Activated CD4-positive, alpha-beta T cell treated with anti-CD3 and anti-CD28 coated beads for 36 hours (primary cell): ENCODE measurements at places on chromosomes 1 and 21. TPM values are rescaled to one million over a fixed set of nuclear protein-coding genes. Genes with fewer than 3 reads are reported as not detected.

Gene TRAF3IP3
- total RNA-seq: 136 TPM

Gene FMO1
- not detected for total RNA-seq

DNA sequence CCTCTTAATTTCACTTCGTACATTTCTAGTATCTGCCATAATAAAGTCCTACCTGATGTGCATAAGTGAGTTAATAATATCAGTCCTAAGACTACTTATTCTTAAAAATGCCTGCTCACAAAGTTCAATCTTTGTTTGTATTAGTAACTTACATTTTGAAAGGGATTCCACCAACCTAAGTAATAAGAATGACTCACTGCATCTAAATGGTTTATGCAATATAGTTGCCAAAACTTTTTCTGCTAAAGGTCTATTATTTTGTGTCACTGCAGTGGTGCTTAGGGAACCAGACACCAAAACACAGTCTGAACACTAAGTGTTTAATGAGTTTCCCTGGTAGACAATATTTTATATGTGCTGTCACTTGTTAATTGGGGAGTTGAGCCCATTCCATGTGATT lies 1.8 kb downstream of the ZNF669 start:
- peak overlapping the region; percentile 44 for H3K4me3 ChIP-seq
- H3K27me3 ChIP-seq: peaks cover 6% of the 10 kb centered on the region
- peaks cover 19% of the 10 kb centered on the region for H3K4me1 ChIP-seq
- DNase-seq: no peak
- H3K27ac ChIP-seq: no peak overlapping the region

DNA sequence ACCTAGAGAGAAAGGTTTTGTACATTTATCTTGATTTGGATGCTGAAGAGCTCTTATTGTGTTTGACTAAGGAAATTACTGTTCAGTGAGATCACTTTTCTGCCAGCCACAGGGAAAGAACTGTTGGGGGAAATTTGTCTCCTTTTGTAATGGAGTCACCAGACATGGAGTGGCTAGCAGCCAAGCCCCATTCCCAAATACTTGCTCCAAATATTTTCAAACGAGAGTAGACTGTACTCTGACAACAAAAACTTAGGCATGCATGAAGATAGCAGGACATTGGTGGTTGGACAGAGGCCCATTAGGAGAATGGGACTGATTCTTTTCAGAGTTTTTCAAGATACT lies 21.1 kb downstream of the IPO9 start:
- H3K4me3 ChIP-seq: no peak overlapping the region
- no peak overlapping the region for H3K27ac ChIP-seq
- peaks cover 15% of the 10 kb centered on the region for H3K4me1 ChIP-seq
- no peaks in the 10 kb centered on the region for H3K27me3 ChIP-seq

DNA sequence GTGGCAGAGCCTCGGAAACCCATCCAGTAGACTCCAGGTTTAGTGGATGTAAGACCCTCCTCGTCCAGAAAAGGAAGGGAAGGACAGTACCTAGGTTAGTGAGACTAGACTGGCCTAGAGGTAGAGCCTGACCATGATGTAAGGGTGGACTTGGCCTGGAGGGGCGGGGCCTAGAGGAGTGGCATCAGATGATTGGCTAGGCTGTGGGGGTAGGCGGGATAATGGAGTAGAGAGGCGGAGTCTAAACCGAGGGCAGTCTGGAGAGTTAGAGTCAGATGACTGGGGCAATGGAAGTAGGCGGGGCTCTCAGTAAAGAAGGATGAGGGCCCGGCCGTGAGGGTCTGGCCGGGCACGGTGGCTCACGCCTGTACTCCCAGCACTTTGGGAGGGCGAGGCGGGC lies 70.1 kb downstream of the EPHB2 start:
- peaks cover 15% of the 10 kb centered on the region for H3K27me3 ChIP-seq
- no peak overlapping the region for H3K4me3 ChIP-seq
- H3K27ac ChIP-seq: no peak overlapping the region
- H3K36me3 ChIP-seq: no peaks in the 10 kb centered on the region
- H3K4me1 ChIP-seq: no peaks in the 10 kb centered on the region

Gene GPR61
- total RNA-seq: 0.34 TPM

DNA sequence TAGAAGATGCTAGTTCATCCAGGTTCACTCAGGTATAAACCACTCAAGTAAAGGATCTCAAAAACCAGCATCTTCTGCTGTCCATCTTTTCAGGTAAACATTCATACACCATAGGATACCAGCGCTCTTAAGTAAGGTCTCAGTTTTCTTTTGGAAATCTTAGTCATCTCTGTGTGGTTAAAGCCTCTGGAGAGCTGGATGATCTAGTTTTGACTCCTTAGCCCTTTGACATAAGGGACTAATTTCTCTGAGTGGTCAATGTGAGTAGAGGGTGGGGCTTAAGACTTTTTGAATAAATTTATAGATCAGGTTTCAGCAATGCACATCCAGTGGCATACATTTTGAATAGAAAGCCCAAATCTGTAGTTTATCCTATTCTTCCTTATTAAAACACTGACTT lies 92.3 kb downstream of the CTH start:
- no peak overlapping the region for H3K4me3 ChIP-seq
- no peak for DNase-seq
- H3K27me3 ChIP-seq: peaks cover 9% of the 10 kb centered on the region
- no peak overlapping the region for H3K27ac ChIP-seq
- peaks cover 4% of the 10 kb centered on the region for H3K4me1 ChIP-seq

GRCh38 chr1:211336161-211336560 lies 9.5 kb downstream of the TRAF5 start:
- peaks cover 6% of the 10 kb centered on the region for H3K36me3 ChIP-seq
- no peak for DNase-seq
- H3K4me1 ChIP-seq: peaks cover 89% of the 10 kb centered on the region
- H3K4me3 ChIP-seq: peak overlapping the region; percentile 45
- H3K27me3 ChIP-seq: no peaks in the 10 kb centered on the region

DNA sequence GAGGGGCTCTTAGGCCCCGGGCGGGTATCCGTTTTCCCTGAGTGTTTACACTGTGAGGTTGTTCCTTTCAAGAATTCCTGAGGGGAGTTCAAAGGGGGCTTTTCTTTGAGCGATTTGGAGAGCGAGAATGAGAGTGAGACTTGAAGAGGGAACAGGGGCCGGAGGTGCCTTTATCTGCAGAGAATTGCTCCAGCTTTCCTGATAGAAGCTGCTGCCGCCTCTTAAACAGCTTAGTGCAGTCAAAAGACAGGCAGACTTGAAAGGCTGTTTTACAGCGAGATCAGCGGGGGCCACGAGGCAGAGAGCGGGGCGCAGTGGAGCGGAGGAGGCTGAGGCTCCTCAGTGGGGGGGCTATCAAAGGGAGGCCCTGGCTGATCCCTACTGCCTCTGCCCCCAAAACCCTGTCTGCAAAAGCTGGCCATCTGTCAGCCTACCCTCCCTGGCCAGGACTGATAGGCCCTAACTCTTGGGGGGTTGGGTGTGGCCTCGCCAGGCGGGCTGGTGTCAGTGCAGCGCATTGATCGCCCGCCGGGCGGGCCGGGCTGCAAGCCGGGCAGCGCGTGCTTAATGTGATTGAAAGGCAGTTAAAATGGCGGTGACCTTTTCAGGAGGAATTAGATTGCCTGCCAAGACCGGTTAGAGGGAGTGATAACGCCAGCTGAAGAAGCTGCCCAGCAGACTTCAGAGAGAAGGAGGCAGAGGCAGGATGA lies 36.4 kb downstream of the TMEM53 start:
- H3K27me3 ChIP-seq: no peaks in the 10 kb centered on the region
- H3K27ac ChIP-seq: no peak overlapping the region
- H3K36me3 ChIP-seq: peaks cover 63% of the 10 kb centered on the region
- no peak overlapping the region for H3K4me3 ChIP-seq
- peaks cover 27% of the 10 kb centered on the region for H3K4me1 ChIP-seq
- no peak for DNase-seq

DNA sequence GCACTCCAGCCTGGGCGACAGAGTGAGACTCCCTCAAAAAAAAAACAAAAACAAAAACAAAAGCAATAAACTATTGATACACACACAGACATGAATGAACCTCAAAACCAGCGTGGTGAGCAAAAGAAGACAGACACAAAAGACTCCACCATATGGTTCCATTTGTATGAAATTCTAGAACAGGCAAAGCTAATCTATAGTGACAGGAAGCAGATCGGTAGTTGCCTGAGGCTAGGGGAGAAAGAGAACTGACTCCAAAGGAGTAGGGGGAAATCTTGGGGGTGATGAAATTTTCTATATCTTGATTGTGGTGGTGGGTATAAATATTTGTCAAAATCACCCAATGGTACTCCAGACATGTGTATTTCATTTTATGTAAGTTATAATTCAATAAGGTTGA lies 20.9 kb downstream of the LACTBL1 start:
- H3K36me3 ChIP-seq: no peaks in the 10 kb centered on the region
- no peak for DNase-seq
- H3K4me1 ChIP-seq: no peaks in the 10 kb centered on the region
- H3K27ac ChIP-seq: no peak overlapping the region
- H3K4me3 ChIP-seq: no peak overlapping the region

Gene CD5L
- total RNA-seq: not detected

DNA sequence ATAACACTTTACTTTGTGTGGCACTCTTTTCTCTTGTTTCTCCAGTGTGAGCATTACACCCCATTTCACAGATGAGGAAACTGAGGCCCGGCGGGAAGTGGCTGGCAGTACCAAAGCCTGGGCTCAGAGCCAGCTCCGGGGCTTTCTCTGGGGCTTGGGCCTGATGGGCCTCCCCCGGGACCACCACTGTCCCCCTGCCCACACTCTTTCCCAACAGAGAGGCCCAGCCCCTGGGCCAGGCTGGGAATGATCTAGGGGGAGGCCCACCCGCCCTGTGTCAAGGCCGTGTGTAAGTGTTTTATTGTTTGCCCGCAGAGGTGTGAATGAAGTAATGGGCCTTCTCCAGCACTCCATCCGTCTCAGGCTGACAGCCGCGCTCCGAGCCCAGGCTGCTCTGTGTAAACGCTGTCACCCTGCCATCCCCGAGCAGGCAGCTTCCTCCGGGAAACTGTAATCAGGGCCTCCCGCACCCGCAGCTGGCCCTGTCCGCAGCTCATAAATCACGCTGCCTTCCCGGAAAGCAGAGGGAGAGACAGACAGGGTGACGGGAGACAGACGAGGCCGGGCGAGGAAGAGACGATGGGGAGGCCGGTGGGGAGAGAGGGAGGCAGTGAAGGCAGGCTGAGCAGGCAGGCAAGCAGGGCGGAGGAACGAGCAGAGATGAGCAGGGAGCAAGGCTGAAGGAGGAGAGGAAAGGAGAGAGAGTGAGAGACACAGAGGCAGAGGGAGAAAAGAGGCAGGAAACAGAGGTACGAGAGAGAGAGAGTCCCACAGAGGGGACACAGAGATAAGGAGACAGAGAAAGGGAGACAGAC lies 109.7 kb upstream of the ZBTB40 start:
- peaks cover 50% of the 10 kb centered on the region for H3K27me3 ChIP-seq
- peaks cover 3% of the 10 kb centered on the region for H3K4me1 ChIP-seq
- H3K36me3 ChIP-seq: no peaks in the 10 kb centered on the region
- no peak overlapping the region for H3K27ac ChIP-seq

- no peaks in the 10 kb centered on the region for H3K36me3 ChIP-seq
- no peaks in the 10 kb centered on the region for H3K27me3 ChIP-seq
- H3K27ac ChIP-seq: no peak overlapping the region
- no peak overlapping the region for H3K4me3 ChIP-seq
- no peak for DNase-seq
Measured at GRCh38 chr1:92752719-92753118, 32.2 kb downstream of the EVI5 start.

- peaks cover 48% of the 10 kb centered on the region for H3K27me3 ChIP-seq
- peak overlapping the region; percentile 64 for H3K4me3 ChIP-seq
- peak; percentile 57 for DNase-seq
- H3K27ac ChIP-seq: no peak overlapping the region
Measured at GRCh38 chr1:153679337-153680119, 1.0 kb downstream of the NPR1 start.

Gene RNF207
- total RNA-seq: 15.2 TPM

- H3K36me3 ChIP-seq: no peaks in the 10 kb centered on the region
- no peak overlapping the region for H3K4me3 ChIP-seq
- H3K27ac ChIP-seq: no peak overlapping the region
- DNase-seq: no peak
Measured at GRCh38 chr1:109881906-109882287, 28.8 kb upstream of the CSF1 start.

GRCh38 chr1:226994586-226995364 lies 54.7 kb downstream of the COQ8A start:
- H3K4me3 ChIP-seq: no peak overlapping the region
- H3K27me3 ChIP-seq: no peaks in the 10 kb centered on the region
- H3K36me3 ChIP-seq: no peaks in the 10 kb centered on the region
- H3K4me1 ChIP-seq: peaks cover 19% of the 10 kb centered on the region
- peak overlapping the region; percentile 59 for H3K27ac ChIP-seq

DNA sequence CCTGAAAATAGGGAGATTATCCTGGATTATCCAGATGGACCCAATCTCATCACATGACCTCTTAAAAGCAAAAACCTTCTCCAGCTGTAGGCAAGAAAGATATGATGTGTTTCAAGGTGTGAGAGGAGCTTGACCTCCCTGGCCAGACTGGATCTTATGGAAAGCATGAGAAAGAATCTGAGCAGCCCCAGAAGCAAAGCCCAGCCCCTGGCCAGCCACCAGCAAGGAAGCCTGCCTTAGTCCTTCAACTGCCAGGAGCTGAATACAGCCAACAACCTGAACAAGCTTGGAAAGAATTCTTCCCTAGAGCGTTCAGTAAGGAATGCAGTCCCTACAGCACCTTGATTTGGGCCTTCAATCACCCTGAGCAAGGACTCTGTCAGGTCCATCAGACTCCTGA lies 375.0 kb upstream of the CHRM3 start:
- H3K36me3 ChIP-seq: no peaks in the 10 kb centered on the region
- no peaks in the 10 kb centered on the region for H3K4me1 ChIP-seq

Gene ADAM30
- not detected for total RNA-seq

Gene OR2T1
- not detected for total RNA-seq

Gene LRRC39
- total RNA-seq: 0.32 TPM

GRCh38 chr1:155011437-155012025 lies 8.9 kb downstream of the ZBTB7B start:
- peak overlapping the region; percentile 99 for H3K4me3 ChIP-seq
- H3K4me1 ChIP-seq: peaks cover 67% of the 10 kb centered on the region
- no peaks in the 10 kb centered on the region for H3K27me3 ChIP-seq

Gene POLR3C
- total RNA-seq: 42.6 TPM

- no peak overlapping the region for H3K27ac ChIP-seq
- no peak for DNase-seq
- H3K36me3 ChIP-seq: peaks cover 9% of the 10 kb centered on the region
- H3K4me1 ChIP-seq: no peaks in the 10 kb centered on the region
- no peak overlapping the region for H3K4me3 ChIP-seq
- H3K27me3 ChIP-seq: no peaks in the 10 kb centered on the region
Measured at GRCh38 chr1:2224631-2225428, 3.3 kb upstream of the SKI start.

DNA sequence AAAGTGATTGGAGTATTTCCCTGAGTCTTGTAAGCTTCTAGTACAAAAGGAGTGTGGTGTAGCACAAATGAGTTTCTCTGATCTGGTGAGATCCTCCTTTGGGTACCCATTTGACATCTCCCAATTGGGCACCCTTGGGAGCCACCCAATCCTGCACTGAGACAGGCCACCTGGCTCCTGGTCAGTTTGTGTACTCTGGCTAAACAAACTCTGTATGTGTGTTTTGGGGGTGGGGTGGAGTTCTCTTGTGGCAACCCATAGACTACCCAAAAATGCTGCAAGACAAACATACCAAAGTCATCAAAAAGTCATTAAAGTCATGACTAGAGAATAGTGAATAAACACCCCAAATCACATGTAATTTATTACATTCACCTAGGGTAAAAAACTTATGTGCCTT lies 8.4 kb upstream of the HIVEP3 start:
- no peaks in the 10 kb centered on the region for H3K36me3 ChIP-seq
- no peak overlapping the region for H3K27ac ChIP-seq
- no peak for DNase-seq
- no peaks in the 10 kb centered on the region for H3K27me3 ChIP-seq

- no peaks in the 10 kb centered on the region for H3K27me3 ChIP-seq
- H3K27ac ChIP-seq: peak overlapping the region; percentile 5
- DNase-seq: no peak
- peaks cover 94% of the 10 kb centered on the region for H3K4me1 ChIP-seq
- H3K4me3 ChIP-seq: no peak overlapping the region
Measured at GRCh38 chr1:19479351-19480120, 5.8 kb downstream of the CAPZB start.

Gene TRIM63
- not detected for total RNA-seq
